ENCODE measurements at places on chromosomes 16 and 17. TPM values are rescaled to one million over a fixed set of nuclear protein-coding genes. Genes with fewer than 3 reads are reported as not detected.

- DNase-seq: no peak
Observed at GRCh38 chr17:79150799-79151198, 76.2 kb downstream of the ENGASE start.

PRDM7 gene
- not detected for total RNA-seq

CHST5 gene
- total RNA-seq: not detected

GRCh38 chr17:49337884-49338283, 24.2 kb downstream of the ZNF652 start:
- DNase-seq: no peak

GRCh38 chr17:63311416-63311937, 134.6 kb downstream of the CYB561 start:
- DNase-seq: no peak

- DNase-seq: no peak
Observed at GRCh38 chr17:17379197-17379991, 76.2 kb downstream of the NT5M start.
